ENCODE measurements at places on chromosomes 1 and 21.

GRCh38 chr1:184002071-184002470 is 35.5 kb downstream of the COLGALT2 start:
- DNase-seq: no peak

- DNase-seq: no peak
These were observed 51.0 kb downstream of the SCP2 start for GRCh38 chr1:52978045-52978444.

DNA sequence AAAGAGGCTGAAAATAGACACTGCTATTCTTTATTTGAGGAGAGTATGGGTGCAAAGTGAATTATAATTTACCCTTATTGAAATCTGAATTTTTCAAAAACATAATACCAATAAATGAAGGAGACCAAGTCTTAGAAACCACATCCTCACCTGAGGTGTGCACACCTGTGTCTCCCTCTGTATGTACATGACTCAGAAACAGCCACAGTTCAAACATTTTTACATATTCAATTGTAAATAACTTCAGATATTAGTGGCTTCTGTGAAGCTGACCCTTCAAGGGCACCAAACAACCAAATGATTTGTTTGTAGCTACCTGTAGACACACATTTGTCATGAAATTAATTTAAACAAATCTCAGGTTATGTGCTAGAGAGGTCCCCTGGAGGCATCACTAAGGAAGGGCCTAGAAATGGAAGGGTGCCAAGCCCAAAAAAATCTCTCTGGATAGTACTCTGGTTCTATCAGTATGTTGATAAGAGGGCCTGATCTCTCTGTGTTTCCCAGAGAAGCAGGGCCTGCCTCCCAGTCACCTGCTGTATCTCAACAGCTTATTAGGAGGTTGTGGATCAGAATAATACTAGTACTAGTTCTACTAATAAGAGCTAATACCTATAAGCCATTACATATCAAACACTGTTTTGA is 28.1 kb downstream of the ERI3 start:
- DNase-seq: no peak

- no peak for DNase-seq
These were observed 175.6 kb downstream of the NRIP1 start for GRCh38 chr21:14889080-14889810.

DNA sequence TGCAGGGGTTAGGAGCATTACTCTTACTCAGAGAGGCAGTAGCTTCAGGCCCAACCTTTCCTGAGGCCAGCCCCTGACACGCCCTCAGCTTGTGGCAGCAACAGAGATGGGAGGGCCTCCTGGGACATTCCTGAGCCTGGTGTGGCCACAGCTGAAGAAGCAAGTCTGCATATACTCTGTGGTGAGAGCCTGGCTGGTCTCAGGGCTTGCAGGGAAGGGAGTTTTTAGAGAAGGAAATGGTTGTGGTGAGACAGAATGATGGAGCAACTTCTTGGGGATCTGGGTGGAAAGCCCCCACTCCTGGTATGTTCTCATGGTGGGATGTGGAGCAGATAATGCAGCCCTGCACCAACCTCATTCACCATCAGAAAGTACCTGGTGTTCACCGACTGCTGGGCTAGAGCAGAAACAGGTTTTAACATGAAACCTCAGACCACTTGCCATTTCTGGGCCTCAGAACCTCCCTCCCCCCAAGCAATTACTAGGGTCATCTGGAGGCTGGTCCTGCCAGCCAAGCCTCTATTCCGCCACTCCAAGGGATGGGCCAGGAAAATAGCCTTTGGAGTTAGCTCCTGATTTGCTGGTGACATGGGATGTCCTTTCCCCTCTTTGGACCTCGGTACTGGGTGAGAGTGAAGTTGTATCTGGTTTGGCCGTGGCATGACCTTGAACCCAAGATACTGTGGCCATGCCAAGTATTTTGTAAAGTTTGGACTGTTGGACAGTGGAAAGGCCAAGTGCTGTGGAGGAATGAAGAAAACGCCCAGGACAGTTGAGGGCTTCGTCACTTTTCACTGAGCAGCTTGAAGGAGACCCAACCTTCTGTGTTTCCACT is 28.1 kb upstream of the RNF19B start:
- DNase-seq: no peak

- DNase-seq: peak; percentile 51
These were observed 115.5 kb upstream of the NCAM2 start for GRCh38 chr21:20882462-20883407.

DNA sequence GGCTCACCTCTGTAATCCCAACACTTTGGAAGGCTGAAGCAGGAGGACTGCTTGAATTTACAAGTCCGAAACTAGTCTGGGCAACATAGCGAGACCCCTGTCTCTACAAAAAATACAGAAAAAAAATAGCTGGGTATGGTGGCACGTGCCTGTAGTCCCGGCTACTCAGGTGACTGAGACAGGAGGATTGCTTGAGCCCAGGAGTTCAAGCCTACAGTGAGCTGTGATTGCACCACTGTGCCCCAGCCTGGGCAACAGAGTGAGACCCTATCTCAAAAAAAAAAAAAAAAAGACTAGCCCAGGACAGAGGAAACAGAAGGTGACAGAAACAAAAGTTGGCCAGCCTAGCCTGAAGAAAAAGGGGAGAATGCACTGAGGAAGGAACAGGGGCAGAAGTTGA is 21.2 kb downstream of the ARMH1 start:
- DNase-seq: no peak

- DNase-seq: no peak
These were observed 163.0 kb upstream of the IGSF21 start for GRCh38 chr1:17944646-17945045.

DNA sequence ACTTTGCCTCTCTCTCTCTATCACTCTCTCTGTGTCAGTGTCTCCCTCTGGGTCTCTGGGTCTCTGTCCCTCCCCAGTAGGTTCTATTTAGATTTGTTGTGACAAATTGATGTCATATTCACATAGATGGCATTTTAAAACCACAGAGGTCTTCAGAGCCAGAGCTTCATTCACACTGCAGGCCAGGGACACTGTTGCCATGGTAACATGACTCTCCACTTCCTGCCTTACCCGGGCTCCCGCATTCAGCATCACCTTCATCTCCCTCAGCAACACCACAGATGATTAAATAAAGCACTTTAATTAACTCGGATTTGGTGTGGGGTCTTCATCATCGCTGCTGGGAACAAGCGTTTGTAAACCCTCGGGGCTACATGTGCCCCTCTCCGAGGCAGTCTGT is 132.6 kb downstream of the ETS2 start:
- no peak for DNase-seq

DNA sequence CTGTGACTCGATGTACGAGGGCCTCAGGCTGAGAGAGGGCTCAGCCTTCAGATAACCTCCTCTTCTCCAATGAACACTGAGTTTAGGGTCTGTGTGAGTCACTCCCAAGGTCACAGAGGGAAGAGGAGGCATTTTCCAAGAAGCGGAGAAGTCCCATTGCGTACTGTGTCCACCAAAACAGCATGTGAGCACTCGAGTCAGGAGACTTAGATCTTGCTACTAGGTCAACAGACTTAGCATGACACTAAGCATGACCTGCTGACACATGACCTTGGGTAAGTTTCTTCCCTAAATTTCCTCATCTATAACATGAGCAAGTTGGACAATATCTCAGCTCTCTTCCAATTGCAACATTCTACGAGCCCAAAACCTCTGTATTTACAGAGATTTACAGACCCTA is 68.0 kb downstream of the PLPP3 start:
- no peak for DNase-seq

All from NCI-H2081 (cell line).